HCT116 (cell line): ENCODE measurements at places on chromosomes 16 and 17.

DNA sequence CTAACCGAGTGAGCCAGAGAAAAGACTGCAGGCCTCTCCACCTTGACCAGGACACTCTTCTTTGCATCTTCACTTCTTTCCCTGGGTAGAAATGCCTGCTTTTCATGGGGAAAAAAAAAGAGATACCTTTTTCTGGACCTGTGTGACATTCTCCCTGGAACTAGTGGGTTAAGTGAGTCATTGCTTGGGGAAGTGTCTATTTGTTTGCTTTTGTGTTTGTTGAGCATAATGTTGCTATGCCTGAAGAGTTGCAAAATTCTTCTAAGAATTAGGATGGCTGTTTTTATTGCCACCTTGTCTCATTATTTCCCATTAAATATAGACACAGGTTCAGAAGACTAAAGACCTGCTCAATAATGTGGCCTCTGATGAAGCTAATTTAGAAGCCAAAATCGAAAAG lies 18.8 kb downstream of the CLUAP1 start:
- no peak for DNase-seq

DNA sequence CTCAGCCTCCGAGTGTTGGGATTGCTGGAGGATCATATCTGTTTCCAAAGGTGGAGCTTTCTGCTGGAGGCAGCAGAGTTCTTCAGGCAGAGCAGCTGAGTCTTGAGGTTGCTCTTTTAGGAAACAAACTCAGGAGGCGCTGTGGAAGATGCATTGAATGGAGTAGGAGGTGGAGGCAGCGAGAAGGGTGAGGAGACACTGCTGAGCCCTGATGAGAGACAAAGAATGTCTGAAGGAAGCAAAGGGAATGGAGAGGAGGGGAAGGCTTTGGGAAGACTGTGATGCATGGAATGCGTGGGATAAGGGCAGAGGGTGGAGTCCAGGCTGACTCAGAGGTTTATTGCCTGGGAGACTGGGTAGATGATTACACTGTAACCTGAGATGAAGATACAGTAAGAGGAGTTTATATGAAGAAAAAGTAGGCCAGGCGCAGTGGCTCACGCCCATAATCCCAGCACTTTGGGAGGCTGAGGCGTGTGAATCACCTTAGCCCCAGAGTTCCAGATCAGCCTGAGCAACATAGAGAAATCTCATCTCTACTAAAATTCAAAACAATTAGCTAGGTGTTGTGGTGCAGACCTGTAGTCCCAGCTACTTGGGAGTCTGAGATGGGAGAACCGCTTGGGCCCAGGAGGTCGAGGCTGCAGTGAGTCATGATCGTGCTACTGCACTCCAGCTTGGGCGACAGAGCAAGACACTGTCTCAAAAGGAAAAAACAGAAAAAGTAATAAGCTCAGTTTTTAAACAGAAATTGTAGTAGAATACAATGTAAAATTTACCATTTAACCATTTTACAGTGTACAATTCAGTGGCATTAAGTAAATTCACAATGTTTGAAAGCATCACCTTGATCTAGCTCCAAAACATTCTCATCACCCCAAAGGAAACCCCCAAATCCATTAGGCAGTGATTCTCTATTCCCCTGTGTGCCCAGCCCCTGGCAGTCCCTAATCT lies 17.8 kb upstream of the TMEM219 start:
- peak; percentile 98 for DNase-seq

- no peak for DNase-seq
Measured at GRCh38 chr17:70208825-70209555, 39.7 kb downstream of the KCNJ2 start.

GRCh38 chr16:54405478-54405877 lies 118.9 kb upstream of the IRX3 start:
- no peak for DNase-seq

- no peak for DNase-seq
Measured at GRCh38 chr17:49564638-49565037, 11.0 kb upstream of the NXPH3 start.

DNA sequence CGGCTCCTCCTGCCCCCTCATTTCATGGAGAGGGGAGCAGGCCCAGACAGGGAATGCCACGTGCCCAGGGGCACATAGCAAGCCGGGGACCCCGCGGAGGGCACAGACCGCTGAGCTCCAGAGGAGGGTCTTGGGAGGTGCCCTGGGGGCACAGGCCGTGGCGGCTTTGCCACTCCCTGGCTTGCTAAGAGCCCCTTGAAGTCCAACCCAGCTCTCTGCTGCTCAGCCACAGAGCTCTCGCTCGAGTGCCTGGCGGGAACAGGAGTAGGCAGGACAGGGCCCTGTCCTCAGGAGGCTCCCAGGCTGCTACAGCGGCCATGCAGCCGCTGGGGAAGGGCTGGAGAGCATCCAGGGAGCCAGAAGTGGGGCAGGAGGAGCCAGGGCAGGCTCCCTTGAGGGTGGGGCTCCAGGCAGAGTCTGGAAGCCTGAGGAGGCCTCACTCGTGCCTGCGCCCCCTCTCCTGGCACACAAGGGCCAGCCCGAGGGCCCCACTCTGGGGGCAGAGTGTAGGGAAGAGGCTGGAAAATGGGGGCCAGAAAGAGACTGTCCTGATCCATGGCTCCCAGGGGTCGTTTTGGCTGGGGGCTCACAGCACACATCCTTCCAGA lies 4.4 kb upstream of the RAB26 start:
- DNase-seq, result no peak

GRCh38 chr17:42251115-42251514 lies 25.1 kb downstream of the STAT5B start:
- no peak for DNase-seq

DNA sequence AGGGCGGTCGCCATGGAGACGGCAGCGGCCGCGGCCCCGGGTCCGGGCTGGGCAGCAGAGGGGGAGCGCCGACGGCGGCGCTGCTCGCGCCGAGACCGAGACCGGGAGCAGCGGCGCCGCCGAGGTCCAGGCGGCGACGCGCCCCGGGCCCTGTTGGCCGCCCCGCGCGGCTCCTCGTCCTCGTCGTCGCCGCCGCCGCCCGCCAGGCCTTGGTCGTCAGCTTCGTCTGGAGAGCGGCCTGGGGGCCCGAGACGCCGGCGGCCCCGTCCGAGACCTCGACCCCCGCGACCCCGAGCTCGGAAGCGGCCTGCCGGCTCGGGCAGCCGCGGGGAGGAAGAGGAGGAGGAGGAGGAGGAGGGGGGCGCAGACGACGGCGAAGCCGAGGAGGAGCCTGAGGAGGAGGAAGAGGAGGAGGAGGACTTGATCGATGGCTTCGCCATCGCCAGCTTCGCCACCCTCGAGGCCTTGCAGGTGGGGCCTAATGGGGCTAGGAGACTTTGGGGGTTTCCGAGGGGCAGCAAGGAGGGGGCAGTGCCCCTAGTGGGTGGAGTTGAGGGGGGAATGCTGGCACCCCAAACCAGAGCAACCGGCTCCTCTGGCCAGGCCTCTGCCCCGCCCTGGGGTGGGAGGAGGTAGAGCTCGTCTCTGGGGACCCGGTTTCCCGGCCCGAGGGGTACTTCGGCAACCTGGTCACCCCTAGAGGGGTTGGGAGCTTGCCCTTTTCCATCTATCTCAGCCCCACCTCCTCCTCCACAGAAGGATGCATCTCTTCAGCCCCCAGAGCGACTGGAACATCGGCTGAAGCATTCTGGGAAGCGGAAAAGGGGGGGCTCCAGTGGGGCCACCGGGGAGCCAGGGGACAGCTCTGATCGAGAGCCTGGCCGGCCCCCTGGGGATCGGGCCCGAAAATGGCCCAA lies 1.5 kb downstream of the FBRS start:
- no peak for DNase-seq

DNA sequence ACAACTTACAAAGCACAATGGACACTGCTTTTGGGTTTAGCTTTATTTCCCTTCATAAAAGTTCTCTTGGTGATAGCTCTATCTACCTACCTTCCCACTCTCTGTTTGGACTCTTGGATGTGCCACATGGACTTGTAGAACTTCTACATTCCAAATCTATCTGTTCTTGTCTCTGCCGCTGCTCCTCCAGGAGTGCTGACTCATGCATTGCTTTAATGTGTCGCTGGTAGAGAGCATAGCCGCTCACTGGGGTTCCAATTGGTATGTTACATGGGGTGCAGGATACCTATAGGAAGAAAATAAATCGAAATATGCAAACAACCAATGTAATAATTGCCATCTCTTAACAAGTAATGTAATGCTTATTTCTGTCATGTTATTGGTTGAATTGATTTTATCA lies 92.1 kb downstream of the TTC19 start:
- no peak for DNase-seq

GRCh38 chr17:60602385-60602742 lies 2.4 kb downstream of the PPM1D start:
- no peak for DNase-seq

DNA sequence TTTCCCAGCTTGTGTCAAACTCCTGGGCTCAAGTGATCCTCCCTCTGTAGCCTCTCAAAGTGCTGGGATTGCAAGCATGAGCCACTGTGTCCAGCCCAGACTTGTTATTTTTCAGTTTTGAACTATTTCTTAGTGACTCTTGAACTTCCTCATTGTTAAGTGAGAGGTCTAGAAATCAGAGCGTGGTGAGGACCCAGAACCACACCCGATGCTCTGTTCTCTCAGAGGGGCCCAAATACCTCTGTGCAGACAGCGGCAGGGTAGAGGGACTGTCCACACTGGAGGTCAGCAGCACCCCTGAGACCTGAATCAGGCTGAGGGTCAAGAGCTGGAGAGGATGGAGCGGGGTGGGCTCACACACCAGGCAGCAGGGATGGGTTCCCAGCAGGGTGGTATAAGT lies 47.7 kb upstream of the MEAK7 start:
- DNase-seq, result no peak

- no peak for DNase-seq
Measured at GRCh38 chr17:49316889-49317675, 45.0 kb downstream of the ZNF652 start.

DNA sequence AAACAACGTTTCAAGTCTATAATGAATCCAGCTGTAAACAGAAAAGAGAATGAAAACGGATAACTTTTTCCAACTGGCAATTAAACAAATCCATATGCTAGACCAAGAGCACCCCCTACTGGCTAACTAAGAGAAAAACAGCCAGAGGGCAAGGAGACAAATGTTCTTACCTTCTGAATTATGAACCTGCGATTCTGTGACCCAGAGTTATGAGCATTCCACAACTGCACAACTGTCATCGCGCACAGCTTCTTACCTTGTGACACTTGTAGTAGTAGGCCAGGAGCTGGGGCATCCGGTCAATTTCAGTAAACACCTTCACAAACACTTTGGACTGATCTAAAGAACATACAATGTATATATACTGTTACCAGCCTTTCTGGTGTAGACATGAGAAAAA lies 18.6 kb downstream of the COG7 start:
- peak; percentile 59 for DNase-seq

DNA sequence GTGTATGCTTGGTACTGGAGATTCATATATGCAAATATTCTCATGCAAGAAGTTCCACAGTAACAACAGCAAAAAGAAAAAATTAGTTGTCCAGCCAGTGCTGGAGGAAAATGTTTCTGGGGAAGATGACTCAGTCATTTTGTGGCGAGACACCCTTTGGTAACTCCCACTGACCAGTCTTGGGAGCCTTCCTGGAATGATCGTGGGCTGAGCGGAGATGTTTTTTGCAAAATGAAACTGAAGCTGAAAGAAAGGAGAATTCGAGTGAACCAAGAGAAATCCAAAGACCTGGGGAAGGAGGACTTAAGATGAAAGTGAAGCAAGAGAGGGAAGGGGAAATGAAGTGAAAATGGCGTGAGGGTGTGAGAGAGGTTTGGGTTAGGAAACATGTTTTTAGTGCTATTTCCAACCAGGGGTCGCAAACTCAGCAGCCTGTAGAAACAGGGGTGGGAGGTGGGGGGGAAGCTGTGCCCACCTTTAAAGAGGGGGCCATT lies 5.2 kb downstream of the ITPRIPL2 start:
- DNase-seq, result no peak

GRCh38 chr17:7240375-7240774 lies 1.1 kb upstream of the PHF23 start:
- DNase-seq, result no peak

GRCh38 chr16:27967169-27967568 lies 96.3 kb downstream of the GSG1L start:
- DNase-seq, result no peak

GRCh38 chr17:3817851-3818605 lies 17.0 kb upstream of the ITGAE start:
- DNase-seq, result no peak

GRCh38 chr17:33837281-33837680 lies 417.8 kb upstream of the CCL2 start:
- no peak for DNase-seq

GRCh38 chr17:36500745-36501225 lies 14.3 kb downstream of the ZNHIT3 start:
- DNase-seq, result no peak

- no peak for DNase-seq
Measured at GRCh38 chr17:79842136-79842655, 3.0 kb upstream of the CBX4 start.
